ENCODE measurements at places on chromosomes 5 and 9.

GRCh38 chr5:56545016-56545415 is 270.3 kb upstream of the MAP3K1 start:
- DNase-seq, result no peak

GRCh38 chr9:78620764-78621163 is 323.8 kb downstream of the PSAT1 start:
- no peak for DNase-seq

DNA sequence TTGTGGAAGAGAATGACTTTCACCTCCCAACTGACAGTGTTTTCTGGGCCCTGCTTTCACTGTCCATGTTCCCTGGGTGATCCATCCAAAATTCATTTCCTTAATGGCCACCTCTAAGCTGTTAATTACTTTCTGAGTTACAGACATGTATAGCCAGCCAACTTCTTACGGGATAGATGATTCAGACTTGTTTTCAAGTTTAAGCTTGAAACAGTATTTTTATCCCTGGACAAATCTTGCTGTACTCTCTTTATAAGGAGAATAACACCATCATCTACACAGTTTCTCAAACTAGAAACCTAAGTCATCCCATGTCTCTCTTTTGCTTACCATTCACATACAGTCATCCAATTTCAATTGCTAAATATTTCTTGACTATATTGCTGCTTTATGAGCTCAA is 6.9 kb downstream of the FAM174A start:
- no peak for DNase-seq

- DNase-seq, result no peak
Measured at GRCh38 chr9:80605793-80606192, 1034.0 kb downstream of the TLE4 start.

GRCh38 chr5:5854087-5854486 is 431.6 kb downstream of the ICE1 start:
- DNase-seq, result no peak

DNA sequence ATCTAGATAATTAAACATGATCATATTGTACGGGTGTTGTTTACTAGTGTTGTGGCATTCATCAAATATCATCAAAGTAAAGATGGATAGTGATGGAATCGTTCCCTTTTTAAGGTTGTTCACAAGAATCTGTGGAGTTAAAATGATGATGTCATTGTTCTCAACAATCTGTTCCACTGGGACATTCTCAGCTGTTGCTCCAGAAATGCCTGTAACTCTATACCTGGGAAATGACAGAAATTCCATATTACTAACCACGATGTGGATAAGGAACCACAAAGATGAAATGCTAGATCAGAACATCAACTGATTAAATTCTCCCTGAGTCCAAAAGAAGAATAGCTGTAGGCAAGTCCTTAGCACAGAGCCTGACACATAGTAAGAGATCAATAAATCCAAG is 38.0 kb downstream of the RIGI start:
- DNase-seq, result no peak

- no peak for DNase-seq
Measured at GRCh38 chr5:8740595-8740994, 805.3 kb downstream of the SEMA5A start.

DNA sequence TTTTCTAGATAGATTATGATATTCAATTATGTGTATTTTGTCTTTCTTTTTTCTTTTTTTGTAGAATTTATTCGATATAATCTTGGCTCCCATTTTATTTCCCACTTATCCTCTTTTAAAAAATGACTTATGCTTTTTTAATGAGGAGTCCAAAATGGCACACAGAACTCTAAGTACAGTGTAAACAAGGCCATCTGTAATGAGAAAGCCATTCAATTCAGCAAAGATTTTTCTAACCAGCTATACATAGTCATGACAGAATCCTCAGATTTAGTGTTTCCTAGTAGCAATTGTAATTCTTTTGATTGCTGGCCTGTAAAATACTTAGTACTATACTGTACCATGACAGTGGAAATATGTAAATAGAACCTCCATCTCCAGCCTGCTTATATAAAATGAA is 651.4 kb downstream of the RAB3C start:
- no peak for DNase-seq

DNA sequence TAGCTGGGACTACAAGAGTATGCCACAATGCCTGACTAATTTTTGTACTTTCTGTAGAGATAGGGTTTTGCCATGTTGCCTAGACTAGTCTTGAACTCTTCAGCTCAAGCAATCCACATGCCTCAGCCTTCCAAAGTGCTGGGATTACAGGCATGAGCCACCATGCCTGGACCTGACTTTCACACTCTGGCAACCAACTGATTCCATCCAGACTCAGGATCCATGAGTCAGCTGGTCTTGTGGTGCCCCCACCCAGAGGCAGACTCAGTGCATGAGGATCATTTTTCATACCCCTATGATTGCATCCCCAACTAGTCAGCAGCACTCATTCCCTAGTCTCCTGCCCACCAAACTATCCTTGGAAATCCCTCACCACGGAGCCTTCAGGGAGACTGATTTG is 375.9 kb downstream of the ANXA1 start:
- no peak for DNase-seq

- DNase-seq, result no peak
Measured at GRCh38 chr5:159402311-159402710, 72.0 kb upstream of the IL12B start.

GRCh38 chr9:35164711-35165110 is 2.9 kb downstream of the UNC13B start:
- DNase-seq, result no peak

- DNase-seq, result no peak
Measured at GRCh38 chr9:114108016-114108833, 9.1 kb upstream of the KIF12 start.

DNA sequence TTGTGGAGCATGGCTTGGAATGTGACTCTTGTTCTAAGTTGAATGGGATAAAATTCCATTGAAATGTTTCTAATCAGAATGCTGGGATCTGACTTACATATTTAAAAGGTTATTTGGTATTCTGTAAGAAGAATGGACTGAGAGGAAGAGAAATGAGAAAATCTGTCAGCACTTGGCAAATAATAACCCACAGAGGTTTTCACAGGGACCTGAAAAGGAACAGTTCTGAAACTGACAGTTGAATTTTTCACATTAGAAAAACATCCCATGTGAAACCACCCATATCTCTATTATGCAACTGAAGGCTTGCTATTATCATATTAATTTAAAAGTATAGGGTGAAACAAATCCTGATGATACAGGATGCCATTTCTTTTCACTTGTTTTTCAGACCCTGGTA is 302.7 kb downstream of the EPB41L4A start:
- no peak for DNase-seq

GRCh38 chr5:176748967-176749935 is 61.1 kb upstream of the UNC5A start:
- DNase-seq, result no peak

DNA sequence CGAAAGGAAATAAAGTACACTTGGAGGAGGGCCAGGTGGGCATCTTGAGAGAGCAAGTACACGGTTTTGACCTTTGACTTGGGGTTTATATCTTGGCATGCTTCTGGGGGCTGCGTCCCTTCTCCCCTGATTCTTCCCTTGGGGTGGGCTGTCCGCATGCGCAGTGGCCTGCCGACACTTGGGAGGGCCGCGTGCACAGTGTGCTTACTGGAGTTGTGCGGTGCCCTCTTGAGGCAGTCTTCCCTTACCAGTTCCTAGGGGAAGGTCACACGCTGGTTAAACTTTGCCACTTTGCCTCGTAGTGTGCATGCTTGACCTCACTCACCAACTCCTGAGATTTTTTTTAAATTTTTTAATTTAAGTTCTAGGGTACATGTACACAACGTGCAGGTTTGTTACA is 4.3 kb upstream of the CLPTM1L start:
- DNase-seq, result no peak

DNA sequence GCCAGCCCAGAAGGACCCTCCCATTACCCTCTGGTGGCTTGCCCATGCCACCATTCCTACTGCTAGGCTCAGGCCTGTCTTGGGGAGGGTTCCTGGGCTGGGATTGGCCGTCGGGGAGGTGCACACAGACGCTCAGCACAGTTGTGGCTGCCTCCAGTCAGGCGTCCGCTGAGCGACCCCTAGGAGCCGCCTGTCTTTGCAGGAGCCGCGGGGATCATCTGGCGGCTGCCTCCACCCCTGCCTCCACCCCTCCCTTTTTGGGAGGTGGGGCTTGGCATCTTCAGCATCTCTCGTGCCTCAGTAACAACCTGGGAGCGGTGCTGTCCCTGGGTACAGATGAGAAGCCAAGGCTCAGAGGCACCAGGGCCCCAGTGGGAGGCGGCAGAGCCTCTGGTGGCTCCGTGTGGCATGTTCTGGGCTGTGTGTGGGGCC is 39.6 kb downstream of the RXRA start:
- DNase-seq, result no peak

GRCh38 chr5:169988206-169988605 is 7.9 kb upstream of the INSYN2B start:
- no peak for DNase-seq

DNA sequence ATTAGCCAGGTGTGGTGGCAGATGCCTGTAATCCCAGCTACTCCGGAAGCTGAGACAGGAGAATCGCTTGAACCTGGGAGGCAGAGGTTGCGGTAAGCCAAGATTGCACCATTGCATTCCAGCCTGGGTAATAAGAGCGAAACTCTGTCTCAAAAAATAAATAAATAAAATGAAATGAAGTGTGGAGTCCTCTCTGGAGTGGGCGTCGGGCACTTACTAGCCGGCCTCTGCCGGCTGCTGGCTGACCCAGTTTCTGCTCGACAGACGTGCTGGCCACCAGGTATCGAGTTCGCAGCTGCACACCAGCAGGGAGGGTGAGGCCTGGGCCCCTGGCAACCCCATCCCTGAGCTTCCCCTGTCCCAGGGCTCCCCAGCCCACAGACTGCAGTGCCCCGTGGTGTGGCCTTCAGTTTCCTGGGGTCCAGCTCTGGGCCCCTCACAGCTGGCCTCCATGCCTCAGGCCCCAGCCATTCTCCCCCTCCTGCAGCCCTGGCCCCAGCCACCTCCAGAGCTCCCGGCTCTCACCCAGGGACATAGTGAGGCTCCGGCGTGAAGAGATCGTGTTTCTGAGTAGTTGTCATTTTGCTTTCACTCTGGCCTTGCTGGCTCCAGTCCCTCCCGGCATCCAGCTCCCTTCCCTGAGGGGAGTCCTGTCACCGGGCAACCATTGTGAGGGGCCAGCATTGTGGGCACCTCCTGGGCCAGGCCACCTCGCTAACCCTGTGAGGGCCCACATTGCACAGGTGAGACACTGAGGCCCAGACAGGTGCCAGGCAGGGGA is 3.8 kb upstream of the STPG3 start:
- DNase-seq, result no peak

DNA sequence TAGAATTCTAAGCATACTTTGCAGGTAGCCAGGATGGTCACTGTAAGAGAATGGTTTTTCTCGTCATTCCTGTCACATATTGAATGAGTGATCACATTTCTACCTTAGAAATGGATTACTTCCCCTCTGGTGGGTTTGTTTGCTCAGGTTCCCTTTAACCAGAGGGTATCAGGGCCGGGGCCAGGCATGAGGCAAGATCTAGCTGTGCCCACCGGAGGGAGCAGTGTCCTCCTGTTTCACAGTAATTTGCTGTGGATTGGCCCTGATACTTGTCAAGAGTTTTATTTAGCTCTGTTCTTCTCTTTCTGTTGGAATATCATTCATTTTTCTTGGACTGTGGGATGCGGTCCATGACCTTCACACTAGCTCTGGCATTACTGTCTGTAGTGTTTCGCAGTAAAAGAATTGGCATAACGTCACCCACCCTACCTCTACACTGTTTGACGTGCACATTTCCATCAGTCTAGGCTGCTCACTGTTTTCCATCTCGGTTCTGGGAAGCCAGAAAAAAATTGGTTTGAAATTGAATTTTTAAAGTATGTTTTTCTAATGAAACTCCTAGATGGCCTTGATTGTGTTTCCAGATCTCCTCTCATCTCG is 42.4 kb upstream of the ZBED3 start:
- DNase-seq, result no peak
